ENCODE measurements at places on chromosomes 5 and 9.

DNA sequence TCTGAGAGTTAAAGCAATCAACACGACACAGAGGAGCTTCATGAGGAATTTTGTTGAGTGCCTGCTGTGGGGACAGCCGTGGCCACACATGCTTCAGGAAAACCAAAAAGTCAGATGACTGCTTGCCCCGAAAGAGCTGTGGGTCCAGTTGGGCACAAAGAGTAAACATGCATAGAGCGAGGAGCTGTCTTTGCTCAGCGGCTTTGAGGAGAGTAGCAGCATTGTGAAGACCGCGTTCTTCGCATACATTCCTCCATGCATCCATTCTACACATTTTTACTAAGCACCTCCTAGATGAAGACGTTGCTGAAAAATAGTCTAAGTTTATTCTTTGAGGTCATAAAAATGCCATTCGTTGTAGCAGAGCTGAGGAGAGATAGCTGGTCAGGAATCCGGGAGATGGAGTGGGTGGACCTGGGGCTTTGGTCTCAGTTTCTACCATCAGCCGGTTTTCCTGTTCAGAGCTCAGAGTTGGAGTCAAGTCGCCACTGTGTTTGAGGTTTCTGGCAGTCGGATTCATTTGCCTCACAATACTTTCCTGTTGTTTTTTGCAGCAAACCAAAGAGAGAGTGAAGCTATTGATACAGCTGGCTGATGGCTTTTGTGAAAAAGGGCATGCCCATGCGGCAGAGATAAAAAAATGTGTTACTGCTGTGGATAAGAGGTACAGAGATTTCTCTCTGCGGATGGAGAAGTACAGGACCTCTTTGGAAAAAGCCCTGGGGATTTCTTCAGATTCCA, 194.5 kb upstream of the OTULINL start:
- DNase-seq = no peak

- DNase-seq = no peak
Observed at GRCh38 chr9:81986051-81986450, 2.5 kb upstream of the SPATA31D1 start.

GRCh38 chr5:7078101-7078500, 317.8 kb upstream of the ADCY2 start:
- DNase-seq = no peak

- no peak for DNase-seq
Observed at GRCh38 chr5:68345171-68345570, 129.6 kb downstream of the PIK3R1 start.

DNA sequence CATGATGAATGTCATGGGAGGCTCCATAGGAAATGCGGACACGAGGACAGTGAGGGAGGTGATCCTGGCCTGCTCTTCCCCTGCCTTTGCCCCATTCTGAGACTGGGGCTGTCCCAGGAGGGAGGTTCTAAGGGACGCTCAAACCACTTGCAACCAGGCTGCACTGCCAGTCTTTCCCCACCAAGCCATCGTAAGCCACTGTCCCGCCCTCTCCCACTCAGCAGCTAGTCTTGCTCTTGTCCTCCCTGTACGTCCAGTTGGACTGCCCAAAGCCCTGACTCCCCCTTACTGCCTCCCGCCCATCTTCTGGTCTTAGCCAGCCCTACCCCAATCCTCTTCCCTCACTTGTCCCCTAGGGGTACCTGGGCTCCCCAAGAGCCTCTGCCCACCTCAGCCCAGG, 115.7 kb downstream of the FSTL4 start:
- no peak for DNase-seq

DNA sequence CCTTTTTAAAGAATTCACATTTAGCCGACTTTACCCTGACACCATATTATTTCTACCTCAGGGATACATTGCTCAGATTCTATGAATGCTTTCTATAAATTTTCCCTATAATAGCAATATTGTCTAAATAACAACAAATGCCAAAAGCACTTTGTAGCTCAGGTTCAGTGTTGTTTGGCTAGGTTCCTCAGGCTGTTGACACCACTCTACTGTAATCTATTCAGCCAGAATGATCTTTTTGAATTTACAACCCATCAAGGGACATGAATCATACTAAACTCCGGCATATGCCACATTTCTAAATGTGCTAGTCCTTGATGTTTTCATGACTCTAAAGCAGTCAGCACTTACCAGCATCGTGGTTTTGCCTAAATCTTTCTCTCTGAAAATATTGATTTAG, 641.5 kb upstream of the CDH10 start:
- DNase-seq = no peak

DNA sequence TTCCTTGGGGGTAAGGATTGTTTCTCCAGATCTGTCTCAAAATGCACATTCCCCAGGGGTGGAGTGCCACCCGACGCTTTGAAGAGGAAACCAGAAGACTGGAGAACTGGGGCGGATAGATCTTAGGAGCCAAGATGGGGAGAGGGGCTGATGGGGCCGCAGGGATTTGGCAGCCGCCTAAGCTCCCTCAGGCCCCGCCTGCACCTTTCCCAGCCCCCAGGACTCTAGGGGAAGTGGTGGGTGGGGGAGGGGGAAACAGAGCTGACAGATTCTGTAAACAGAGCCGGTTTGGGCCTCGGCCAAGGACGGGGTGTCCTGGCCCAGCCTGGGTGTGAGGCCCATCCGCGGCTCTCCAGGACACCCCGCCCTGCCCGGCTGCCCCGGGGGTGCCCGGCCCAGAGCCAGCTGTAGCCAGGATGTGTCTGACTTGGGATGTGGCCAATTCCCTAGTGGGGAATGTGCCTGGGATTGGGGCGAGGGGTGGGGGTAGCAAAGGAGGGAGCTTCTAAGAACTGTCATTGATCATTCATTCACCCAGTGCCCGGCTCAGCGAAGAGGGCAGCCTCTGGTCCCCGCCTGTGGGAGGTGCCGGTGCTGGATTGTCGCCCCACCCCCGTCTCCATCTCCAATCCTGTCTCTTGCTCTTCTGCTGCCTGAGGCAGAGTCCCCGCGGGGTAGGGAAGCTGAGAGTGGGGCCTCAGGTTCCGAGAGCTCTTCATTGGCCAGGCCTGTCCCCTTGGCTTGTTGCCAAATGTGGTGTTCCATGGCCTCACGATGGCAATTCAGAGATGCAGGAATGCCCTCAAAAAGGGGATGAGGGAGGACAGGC, 54.8 kb upstream of the CDKN2AIPNL start:
- DNase-seq = no peak

- DNase-seq = no peak
Observed at GRCh38 chr5:173706700-173707099, 90.2 kb upstream of the BOD1 start.

DNA sequence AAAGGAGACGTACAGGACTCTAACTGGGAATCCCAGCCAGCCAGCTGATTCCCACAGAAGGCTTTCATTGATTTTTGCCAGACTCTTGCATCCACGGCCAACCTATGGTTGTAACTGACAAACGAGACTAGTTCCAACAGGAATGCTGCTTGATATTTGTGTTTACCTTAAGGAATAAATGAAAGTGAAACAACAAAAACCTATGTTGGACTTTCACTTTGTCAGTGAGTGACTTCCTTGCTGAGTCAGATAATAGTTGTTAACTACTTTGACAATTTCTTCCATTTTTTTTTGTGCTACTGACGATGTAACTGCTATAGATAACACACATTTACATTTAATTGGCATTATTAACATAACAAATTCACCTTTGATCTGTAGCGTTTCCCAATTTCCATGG, 63.4 kb upstream of the LRRTM2 start:
- DNase-seq = no peak

- DNase-seq = no peak
Observed at GRCh38 chr5:121019106-121019505, 555.0 kb downstream of the PRR16 start.

DNA sequence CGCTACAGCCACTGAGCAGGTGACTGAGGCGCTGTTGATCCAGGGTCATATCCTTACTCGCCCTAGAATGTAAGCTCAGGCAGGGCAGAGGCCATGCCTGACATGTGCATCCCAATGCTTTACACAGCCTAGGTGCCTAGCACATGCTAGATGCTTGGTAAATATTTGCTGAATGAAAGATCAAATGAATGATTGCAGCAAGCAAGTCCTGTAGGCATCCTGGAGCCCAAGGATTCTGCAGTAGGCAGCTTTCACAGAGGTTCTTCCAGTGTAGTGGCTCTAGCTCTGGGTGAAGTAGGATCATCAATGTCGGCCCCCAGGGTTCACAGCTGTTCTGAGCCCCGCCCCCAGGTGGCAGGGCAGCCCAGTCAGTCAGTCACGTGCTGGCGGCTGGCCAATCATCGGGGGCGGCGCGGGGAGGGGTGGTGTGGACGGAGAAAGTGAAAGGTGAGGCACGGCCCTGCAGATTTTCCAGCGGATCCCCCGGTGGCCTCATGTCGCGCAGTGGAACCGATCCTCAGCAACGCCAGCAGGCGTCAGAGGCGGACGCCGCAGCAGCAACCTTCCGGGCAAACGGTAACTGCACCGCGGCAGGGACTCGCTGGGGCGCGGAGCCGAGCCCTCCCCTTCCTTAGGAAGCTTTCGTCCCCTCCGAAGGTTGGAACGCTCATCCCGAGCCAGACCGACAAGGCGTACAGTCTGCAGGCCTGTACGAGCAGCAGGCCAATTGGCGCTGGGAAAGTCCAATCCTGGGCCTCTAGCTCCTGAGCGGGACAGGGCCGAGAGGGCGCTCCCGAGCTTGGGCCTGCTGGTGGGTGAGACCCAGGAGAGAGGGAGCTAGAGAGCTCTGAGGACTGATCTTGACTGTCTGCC, at the start of gene GALT:
TSS of gene GALT (plus strand) at position 465 of the 873 bp plus-strand sequence. CDS start at position 495, 30 bp downstream.
- DNase-seq = no peak

GRCh38 chr9:23850242-23850689, 24.2 kb upstream of the ELAVL2 start:
- DNase-seq = no peak

- DNase-seq = no peak
Observed at GRCh38 chr5:159912033-159912800, 4.1 kb upstream of the ADRA1B start.

DNA sequence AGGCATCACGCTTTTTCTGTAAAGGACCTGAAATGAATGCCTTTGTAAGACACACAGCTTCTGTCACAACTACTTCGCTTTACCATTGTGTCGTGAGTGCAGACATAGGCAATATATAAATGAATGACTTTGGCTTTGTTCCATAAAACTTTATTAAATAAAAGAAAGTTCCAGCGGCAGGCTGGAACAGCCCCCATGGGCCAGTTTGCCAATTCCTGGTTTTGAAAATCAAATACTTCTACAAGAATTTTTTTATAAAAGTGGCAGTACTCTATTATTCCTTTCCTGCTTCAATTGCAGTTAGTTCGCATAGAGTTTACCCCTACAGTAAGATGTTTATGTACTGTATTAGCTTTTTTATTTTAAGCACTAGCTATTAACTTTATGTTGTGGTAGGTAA, 53.7 kb downstream of the SRFBP1 start:
- no peak for DNase-seq

DNA sequence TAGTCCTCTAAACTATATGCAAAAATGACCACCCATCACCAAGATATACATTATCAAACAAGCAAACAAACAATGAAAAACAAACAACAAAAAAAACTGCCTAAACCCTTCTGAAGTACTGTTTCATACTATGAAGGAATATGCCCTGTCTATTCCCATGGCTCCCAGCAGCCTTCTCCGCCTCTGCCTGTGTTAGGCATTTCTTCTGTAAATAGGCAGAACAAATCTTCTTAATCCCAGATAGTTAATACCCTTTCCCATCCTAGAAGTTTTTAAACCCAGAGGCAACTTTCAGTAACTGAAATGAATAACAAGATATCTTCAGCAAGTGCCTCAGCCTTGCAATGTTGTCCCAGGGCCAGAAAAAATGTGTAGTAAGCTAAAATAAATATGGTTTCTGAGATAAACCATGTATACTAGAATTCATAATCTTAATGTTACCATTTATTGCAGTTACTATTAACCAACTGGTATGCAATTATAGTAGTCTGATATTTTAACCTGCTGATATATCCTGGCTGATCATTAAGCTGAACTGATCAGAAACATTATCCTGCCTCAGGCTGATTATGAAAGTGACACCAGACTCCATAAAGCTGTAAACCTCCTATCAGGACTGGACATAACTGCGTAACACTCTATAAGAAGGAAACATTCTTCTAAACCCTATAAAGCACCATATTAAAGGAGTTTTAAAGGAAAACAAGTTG, 68.5 kb downstream of the ANKRD31 start:
- DNase-seq = no peak

DNA sequence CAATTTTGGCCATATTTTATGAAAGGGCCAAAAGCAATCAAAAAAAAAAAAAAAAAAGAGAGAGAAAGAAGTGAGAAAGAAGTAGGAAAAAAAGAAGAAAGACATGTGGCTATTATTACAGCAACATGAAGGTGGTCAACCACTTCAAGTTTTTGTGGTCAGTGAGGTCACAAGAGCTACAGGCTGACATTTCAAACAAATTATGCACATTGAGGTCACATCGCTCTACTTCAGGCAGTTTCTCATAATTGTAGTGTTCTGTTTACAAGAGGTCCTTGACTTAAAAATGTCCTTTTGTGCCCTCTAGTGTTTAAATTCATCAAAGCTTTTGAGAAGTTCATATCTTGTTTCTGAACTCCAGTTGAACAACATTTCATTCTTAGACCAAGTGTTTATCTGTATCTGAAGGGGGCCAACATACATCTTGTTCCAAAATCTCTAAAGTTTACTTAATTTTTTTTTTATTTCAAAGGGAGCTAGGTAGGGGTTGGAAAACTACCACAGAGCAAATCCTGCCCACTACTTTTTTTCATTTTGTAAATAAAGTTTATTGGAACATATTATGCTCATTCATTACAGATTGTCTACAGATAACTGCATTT, 513.1 kb downstream of the PDE4D start:
- DNase-seq = peak; percentile 52

- DNase-seq = no peak
Observed at GRCh38 chr5:111132731-111133435, 40.7 kb downstream of the WDR36 start.

DNA sequence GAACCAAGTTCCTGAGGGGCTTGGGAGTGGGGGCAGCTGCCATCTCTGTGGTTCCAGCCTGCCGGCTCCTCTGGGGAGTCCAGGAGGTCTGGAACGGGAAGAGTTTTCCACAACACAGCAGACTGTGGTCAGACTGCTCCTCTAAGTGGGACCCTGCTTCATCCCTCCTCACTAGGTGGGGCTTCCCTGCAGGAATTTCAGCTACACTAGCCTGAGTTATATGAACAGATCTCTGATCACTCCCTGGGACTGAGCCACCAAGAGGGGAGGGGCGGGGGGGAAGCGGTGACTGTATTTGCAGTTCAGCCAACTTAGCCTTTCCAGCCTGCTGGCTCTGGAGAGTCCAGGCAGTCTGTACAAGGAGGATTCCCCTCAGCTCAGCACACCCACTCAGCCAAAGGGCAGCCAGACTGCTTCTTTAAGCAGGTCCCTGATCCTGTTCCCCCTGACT, 19.4 kb downstream of the DTWD2 start:
- no peak for DNase-seq

- DNase-seq = no peak
Observed at GRCh38 chr5:41201082-41201772, 12.1 kb downstream of the C6 start.

All from forelimb muscle (tissue), 1 donor.